Caki2 (cell line): ENCODE measurements at places on chromosomes 4 and X. TPM values are rescaled to one million over a fixed set of nuclear protein-coding genes. Genes with fewer than 3 reads are reported as not detected.

- DNase-seq: peak; percentile 6
Observed at GRCh38 chrX:25873196-25873595, 264.9 kb upstream of the MAGEB18 start.

Gene ANXA5
- total RNA-seq: 255 and 278 TPM in 2 replicates

Gene NLGN4X
- 12.5 and 36.6 TPM in 2 replicates for total RNA-seq

Gene RAB33A
- total RNA-seq: not detected in 2 replicates

Gene MAP3K15
- 0.70 and 1.6 TPM in 2 replicates for total RNA-seq

Gene MTTP
- total RNA-seq: 0.07 and 12.4 TPM in 2 replicates
